Activated naive CD8-positive, alpha-beta T cell treated with anti-CD3 and anti-CD28 coated beads for 36 hours (primary cell): ENCODE measurements at places on chromosomes 2 and 18.

GRCh38 chr18:63001861-63002260 lies 286.5 kb downstream of the PHLPP1 start:
- no peak for DNase-seq

DNA sequence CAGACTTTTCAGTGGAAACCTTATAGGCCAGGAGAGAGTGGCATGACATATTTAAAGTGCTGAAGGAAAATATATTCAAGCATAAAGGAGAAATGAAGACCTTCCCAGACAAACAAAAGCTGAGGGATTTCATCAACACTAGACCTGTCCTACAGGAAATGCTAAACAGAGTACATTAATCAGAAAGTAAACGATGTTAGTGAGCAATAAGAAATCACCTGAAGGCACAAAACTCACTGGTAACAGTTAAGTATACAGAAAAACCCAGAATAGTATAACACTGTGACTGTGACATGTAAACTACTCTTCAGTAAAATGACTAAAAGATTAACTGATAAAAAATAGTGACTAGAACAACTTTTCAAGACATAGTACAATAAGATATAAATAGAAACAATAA lies 87.4 kb downstream of the ATP8B1 start:
- no peak for DNase-seq

DNA sequence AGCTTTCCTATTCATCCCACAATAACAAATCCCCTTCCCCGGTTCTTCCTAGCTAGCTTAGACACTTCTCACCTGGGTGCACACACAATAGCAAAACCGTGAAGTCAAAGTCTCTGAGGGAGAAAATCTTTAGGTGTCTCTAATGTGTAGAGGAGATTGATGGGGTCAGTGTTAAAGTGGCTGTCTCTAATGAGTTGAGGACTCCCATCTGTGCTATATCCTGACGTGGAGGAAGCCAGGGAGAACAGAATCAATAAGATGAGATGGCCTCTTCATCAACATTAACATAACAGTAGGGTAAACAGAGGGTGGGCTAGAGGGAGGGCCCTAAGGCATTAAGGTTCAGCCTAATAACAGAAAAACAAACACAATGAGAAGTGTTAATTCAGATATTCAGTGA lies 120.4 kb downstream of the SLC5A7 start:
- no peak for DNase-seq

- no peak for DNase-seq
Observed at GRCh38 chr2:95012881-95013550, 12.5 kb upstream of the MAL start.

DNA sequence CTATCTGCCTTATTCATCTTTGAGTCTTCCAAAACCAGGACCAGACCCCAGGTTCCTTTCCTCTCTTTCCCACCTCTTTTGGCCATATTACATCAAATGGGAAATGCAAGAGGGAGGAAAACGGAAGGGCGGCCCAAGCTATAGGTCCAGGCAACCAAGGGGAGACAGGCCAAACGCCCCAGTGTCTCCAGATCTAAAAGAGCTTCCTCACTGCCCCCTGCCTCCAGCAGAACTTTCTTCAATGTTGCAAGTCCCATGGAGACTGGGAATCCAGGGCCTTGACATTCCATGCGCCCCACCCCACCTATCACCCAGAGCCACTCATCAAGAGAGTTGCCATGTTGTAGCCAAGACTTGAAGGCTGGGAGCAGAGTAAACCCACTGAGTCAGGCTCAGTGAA lies 15.4 kb downstream of the TNS1 start:
- DNase-seq = no peak

- DNase-seq = no peak
Observed at GRCh38 chr18:31120594-31120993, 18.4 kb upstream of the DSC2 start.

GRCh38 chr18:79441420-79441819 lies 45.7 kb downstream of the NFATC1 start:
- no peak for DNase-seq

DNA sequence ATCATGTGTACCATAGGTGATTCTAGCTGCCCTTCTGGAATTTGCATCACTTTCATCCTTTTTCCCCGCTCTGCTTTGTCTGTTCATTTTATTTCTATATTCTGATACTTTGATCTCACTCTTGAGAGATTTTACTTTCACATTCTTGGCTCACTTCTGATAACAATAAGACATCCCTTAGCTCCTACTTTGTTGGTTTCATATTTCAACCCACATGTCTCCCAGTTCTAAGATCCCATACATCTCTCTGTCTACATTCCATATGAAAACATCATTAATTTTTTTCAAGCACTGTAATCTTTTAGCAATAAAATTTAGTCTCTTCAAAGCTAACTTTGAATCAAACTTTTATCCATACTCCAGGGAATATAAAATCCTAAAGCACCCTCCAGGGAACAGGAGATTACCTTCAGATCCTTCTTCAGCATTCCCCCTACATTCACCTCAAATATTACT lies 75.6 kb downstream of the COL3A1 start:
- DNase-seq = no peak

- no peak for DNase-seq
Observed at GRCh38 chr2:191501561-191502168, 176.3 kb upstream of the NABP1 start.

- DNase-seq = no peak
Observed at GRCh38 chr2:164697688-164698461, 76.6 kb upstream of the GRB14 start.

GRCh38 chr2:192159208-192159607 lies 35.5 kb downstream of the TMEFF2 start:
- DNase-seq = no peak

DNA sequence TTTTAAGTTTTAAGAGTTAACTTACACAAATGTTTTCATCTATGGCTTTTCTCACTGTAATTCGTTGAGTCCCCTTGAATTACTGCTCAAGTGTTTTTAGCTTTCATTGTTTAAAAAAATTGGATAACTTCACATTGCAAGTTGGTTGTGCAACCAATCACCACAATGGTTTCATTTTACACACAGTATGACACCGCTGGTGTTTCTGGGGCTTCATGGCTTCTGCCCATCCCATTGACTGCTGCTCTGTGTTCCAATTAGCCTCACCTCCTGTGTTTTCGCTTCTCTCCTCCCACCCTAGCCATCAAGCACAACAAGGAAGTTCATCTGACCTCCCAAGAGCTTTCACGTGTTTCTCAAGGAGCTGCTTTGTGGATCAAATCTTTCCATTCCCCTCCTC lies 199.1 kb upstream of the CHAC2 start:
- no peak for DNase-seq

DNA sequence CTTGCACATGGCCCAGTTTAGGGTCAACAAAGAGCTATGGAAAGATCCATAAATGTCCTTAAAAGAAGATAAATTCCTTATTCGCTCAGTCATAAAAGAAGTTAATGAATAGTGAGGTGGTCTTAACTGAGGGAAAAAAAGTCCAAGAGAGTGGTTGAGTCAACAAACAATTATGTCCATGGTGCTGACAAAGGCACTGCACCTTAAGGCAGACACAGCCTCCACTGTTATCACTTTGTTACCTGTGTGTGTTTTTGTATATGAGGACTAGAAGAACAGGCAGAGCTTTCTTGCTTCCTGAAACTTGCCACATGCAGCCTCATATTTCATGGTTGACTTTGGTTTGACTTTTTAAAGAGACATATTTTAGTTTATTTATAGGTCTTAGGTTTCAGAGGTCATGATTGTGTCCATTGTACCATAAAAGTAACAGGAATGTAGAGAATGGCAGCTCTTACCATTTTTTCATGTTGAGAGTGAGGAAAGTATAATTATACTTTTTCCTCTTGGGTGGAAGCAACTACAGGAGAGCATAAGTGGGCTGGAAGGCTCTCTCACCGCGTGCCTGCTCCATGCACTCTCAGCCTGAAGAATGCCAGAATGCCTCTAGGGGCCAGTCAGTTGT lies 93.6 kb downstream of the XRCC5 start:
- DNase-seq = no peak

DNA sequence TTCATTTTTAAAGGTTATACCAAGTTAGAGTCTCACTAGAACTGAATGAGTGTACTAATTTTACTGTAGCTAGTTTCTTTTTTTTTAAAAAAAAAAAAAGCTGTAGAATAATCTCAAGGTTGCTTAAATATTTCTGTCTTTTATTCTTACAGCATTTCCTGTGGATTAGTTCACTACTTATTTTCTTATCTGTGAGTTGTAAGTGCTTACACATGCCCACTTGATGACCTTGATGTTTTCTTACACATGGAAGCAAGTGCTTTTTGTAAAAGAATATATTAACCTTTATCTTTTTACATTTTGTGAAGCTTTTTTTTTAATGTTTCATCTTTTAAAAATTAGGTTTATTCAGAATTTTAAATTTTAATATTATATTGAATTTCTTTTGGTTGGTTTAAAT lies 57.8 kb downstream of the MSH2 start:
- no peak for DNase-seq

- DNase-seq = no peak
Observed at GRCh38 chr18:36442717-36443116, 145.2 kb downstream of the FHOD3 start.

GRCh38 chr2:130154773-130155765 lies 10.2 kb upstream of the CCDC74B start:
- DNase-seq = no peak

GRCh38 chr2:119699016-119699606 lies 20.1 kb downstream of the TMEM177 start:
- no peak for DNase-seq

- DNase-seq = no peak
Observed at GRCh38 chr2:99545604-99546003, 55.8 kb upstream of the REV1 start.

GRCh38 chr2:239290618-239291474 lies 110.0 kb downstream of the HDAC4 start:
- DNase-seq = no peak

GRCh38 chr18:3485153-3486149 lies 35.5 kb downstream of the TGIF1 start:
- no peak for DNase-seq

DNA sequence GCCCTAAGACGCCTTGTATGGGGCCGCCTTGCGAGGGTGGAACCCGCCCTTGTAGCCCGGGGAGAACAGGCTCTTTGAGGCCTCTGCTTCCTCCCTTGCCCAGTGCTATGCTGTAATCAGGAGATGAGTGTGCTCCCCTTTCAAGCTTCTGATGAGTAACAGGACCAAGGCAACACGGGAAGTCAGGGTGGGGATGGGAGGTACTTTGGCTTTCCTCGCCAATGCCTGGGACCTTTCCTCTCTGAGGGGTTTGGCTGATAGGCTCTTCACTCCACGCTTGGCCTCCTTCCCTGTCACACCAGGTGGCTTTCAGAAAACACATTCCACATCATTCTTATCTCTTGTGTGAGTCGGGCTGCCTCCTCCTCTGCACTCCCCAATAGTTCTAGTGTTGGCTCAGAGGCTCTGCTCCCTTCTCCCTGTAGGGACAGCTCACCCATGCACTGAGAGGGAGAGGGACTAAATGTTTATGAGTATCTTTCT lies 223.7 kb upstream of the TRIB2 start:
- peak; percentile 15 for DNase-seq

GRCh38 chr2:145807968-145808367 lies 1288.0 kb upstream of the ZEB2 start:
- DNase-seq = no peak

DNA sequence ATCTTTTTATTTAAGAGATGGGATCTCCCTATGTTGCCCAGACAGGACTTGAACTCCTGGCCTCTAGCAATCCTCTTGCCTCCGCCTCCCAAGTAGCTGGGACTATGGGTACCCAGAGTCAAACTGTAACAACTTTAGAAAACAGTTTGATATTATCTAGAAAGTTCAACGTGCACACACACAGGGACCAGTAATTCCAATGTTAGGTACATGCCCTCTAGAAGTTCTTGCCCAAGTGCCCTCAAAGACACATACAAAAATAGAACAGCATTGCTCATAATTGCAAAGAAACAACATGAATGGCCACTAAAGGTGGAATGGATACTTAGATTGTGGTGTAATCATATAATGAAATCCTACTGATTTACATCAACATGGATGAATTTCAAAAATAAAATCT lies 12.6 kb upstream of the LPIN2 start:
- no peak for DNase-seq

DNA sequence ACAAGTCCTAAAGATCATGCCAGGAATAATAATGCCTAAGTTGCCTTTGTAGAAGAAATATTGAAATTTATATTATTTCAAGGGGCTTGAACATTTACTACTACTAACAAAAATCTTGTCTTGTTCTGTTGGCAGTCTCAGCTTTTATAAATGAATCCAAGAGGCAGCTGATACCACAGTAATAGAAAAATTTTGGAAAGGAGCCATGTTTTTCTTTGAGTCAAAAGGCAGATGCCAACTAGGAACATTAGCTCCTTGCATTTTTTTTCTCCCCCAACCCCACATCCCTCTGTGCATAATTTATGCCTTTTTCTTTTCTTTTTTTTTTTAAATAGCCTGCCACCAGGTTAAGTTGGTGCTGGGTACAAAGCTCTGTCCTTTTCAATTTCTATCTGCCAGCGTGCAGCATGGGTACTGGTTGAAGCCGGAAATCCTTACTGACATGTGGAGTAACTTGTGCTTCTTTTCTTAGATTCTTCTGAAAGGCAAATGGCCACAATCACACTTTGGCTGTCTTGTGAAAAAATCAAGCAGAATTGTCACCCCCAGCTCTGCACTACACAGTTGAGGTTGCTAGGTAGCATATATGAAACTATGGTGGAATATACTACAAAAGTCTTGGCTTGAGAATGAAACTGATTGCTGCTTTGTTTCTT lies 98.8 kb downstream of the RHBDD1 start:
- no peak for DNase-seq

DNA sequence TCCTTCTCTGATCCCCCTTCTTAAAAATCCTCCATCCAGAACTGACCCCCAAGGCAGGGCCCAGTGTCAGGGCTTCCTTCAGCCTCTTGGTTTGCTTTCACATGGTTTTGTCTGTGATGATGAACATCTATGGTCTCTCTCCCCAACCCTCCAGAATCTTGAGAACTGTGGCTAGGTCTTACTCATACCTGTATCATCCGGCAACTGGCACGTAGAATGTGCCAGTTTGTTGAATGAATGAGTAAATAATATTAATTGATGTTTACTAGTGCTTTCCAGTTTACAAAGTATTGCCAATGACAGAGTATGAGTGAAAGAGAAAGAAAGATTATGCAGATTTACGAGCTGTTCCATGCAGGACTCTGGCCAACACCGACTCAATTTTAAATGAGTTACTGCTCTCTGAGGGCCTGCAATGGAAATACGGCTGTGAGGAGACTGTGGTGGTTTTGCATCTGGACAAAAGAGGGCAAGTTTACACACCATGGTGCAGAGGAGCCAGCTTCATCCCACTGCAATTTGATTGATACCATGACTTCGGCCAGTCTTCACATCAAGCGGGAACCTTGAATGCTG lies 29.9 kb upstream of the TRIB2 start:
- DNase-seq = no peak

GRCh38 chr2:235170536-235171521 lies 219.0 kb downstream of the SH3BP4 start:
- DNase-seq = no peak

- DNase-seq = no peak
Observed at GRCh38 chr2:196617430-196617829, 22.1 kb upstream of the CCDC150 start.
